ENCODE measurements at places on chromosomes 13 and 19.

GRCh38 chr19:3458229-3459088 lies 21.9 kb downstream of the SMIM24 start:
- DNase-seq = no peak

- no peak for DNase-seq
Observed at GRCh38 chr19:36152019-36152351, 262 bp downstream of the COX7A1 start.

GRCh38 chr19:4493104-4493928 lies 21.2 kb downstream of the HDGFL2 start:
- DNase-seq = no peak

DNA sequence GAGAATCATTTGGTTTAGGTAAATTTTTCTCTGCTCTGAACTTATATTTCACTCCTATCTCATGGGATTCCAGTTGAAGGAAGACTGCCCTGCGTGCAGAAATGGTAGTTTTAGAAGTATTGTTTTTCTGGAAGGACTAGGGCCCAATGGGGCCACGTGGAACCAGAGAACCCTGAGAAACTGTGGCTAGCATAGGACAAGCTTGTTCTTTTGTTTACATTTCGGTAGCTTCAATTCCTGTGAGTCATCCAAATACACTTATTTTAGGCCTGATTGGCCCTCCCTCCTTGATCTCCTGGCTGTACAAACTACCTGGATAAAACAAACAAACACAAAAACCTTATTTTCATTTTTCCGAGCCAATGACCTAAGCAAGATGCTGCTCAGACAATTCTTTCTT lies 124.0 kb downstream of the ITGBL1 start:
- no peak for DNase-seq

DNA sequence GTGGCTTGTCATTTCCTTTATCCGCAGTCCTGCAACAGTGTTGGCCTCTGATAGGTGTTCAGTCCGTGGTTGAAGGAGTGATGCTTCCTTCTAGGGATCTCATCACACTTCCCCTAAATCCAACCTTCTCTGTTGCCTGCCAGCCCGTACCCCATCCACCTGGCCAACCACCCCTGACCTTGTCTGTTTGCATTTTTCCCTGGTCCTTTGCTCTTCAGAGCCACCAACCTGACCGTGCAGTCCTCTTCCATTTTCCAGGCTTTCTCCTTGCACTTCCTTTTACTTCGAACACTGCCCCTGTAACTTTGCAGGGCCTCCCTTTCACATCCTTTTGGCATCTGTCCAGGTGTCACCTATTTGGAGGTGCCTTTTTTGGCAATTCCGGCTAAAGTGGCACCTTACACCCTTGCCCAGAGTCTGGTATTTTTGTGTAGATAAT lies 696 bp downstream of the ZNF460 start:
- no peak for DNase-seq

GRCh38 chr19:13118424-13119193 lies 545 bp downstream of the NACC1 start:
- peak; percentile 82 for DNase-seq
